NCI-H510A (cell line): ENCODE measurements at places on chromosomes 2 and 18.
A peak's percentile ranks its signal among the peaks of the same experiment; 100 is the strongest.

DNA sequence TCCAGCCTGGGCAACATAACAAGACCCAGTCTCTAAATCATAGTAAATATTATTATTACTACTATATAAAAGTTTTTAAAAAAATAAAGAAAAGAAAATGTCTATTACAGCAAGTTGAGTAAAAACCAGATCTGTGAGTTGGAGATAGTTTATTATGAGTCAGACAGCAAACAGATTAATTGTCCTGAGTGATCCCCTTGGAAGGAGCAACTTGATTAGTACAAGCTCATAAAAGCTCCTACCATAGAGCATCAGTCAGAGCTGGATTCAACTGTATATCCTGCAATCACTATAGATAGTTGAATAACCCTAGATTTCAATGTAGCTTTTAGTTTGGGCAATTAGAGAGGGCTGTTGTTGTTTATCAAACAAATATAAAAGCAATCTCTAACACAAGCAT lies 84.1 kb downstream of the TRABD2A start:
- DNase-seq = no peak

GRCh38 chr18:61963705-61964104 lies 70.9 kb upstream of the RNF152 start:
- DNase-seq = no peak

GRCh38 chr2:96402591-96402990 lies 67.0 kb downstream of the NCAPH start:
- no peak for DNase-seq

- DNase-seq = no peak
Observed at GRCh38 chr18:74303936-74304335, 11.7 kb upstream of the C18orf63 start.

GRCh38 chr18:48955830-48956261 lies 5.1 kb upstream of the SMAD7 start:
- peak; percentile 22 for DNase-seq

- no peak for DNase-seq
Observed at GRCh38 chr2:205637320-205637602, 45.0 kb upstream of the NRP2 start.

- no peak for DNase-seq
Observed at GRCh38 chr2:175393851-175394250, 212.3 kb upstream of the ATP5MC3 start.

GRCh38 chr2:25991965-25992364 lies 9.7 kb upstream of the KIF3C start:
- DNase-seq = no peak

DNA sequence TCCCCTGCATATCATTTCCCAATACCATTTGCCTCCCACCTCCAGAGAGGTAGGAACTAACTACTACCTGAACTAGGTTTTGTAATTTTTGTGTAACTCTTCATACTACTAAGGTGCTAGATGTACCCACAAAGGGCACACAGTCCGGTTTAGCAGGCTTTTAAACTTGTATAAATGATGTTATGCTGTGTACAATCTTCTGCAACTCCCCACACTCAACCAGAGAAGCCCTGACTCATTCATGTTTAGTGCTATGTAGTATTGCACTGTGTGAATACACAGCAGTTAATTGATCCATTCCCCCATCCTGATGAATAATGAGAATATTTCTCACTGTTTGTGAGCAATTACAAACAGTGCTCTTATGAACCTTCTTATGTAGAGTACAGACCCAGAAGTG lies 285.6 kb downstream of the SMAD2 start:
- no peak for DNase-seq

DNA sequence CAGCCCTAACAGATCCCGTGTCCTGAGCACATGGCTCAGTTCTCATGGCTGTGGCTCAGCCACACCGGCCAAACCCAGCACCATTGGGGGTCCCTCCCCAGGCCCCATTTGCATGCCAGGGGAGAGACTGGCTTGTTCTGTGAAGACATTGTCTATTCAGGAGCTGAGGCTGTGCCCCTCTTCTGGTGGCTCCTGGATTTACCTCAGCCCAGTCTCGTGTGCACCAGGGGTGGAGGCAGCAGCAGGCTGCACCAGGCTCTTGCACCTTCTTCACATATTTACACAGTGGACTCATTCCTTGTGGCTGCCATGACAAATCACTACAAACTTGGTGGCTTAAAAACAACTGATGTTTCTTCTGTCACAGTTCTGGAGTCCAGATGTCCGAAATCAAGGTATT lies 92.4 kb upstream of the ITGA6 start:
- no peak for DNase-seq

DNA sequence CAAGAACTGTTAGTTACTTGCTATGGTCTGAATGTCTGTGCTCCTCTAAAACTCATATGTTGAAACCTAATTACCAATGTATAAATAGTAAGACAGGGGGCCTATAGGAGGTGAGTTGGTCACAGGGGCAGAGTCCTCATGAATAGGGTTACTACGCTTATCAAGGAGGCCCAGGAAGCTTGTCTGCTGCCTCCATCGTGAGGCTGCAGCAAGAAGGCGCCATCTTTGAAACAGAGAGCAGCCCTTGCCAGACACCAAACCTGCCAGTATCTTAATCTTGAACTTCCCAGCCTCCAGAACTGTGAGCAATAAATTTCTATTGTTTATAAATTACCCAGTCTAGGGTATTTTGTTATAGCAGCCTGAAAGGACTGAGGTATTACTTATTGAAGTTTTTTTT lies 79.1 kb downstream of the TGIF1 start:
- DNase-seq = no peak

DNA sequence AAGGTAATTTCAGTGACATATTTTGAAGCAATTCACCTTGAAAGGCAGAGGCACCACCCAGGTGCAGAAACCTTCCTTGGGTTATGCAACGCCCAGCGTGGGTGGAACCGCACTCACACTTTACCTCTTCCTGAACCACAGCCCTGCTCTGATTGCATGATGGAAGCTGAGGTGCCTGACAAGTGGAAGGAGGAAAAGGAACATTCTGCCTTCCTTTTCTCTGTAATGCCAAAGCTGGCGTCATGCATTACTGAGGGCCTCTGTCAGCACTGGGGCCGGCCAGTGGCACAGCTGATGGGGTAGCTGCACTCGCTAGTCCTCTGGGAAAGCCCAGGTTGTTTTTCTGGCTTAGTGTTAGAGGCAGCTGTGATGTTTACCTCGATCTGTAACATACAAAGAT lies 266.5 kb downstream of the NEDD4L start:
- peak; percentile 47 for DNase-seq

GRCh38 chr18:41681138-41681880 lies 273.7 kb upstream of the PIK3C3 start:
- no peak for DNase-seq

DNA sequence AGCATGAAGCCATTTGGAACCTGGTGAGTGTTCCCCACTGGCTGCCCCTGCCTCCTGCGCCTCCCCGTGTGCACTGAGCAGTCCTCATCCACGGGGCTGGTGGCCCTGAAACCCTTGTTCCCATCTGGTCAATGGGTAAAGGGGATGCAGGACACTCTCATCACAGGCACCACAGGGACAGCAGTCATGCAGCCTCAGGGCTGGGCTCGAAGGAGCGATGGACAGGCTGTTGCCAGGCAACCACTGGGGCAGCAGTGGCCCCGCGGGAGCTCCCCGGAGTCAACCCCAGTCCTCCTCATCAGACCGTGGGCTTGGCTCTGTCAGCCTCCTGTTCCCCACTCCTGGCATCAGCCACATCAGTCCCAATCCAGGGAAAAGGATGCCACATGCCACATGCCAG lies 509.5 kb downstream of the EIPR1 start:
- DNase-seq = no peak

GRCh38 chr2:238886453-238887094 lies 38.7 kb downstream of the TWIST2 start:
- no peak for DNase-seq

GRCh38 chr2:105836840-105837692 lies 92.4 kb downstream of the NCK2 start:
- DNase-seq = no peak

GRCh38 chr2:116917196-116917595 lies 897.3 kb upstream of the DDX18 start:
- DNase-seq = no peak

DNA sequence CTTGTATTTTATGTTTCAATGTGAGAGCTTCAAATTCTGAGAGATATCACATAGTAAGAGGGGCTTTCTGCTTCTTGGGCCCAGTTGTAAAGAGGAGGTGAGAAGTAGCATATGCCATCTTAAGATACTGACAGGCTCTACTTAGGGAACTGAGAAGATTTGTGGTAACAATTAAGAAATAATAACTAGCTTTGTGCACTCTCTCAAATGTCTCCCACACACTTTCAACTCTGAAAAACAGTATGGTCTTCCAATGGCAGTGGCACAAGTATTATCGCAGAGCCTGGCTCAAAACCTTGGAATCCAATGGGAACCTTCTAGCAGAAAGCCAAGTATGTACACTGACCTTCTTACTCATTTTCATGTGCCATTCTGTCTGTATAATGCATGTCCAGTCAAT lies 80.3 kb upstream of the FAM237A start:
- no peak for DNase-seq

DNA sequence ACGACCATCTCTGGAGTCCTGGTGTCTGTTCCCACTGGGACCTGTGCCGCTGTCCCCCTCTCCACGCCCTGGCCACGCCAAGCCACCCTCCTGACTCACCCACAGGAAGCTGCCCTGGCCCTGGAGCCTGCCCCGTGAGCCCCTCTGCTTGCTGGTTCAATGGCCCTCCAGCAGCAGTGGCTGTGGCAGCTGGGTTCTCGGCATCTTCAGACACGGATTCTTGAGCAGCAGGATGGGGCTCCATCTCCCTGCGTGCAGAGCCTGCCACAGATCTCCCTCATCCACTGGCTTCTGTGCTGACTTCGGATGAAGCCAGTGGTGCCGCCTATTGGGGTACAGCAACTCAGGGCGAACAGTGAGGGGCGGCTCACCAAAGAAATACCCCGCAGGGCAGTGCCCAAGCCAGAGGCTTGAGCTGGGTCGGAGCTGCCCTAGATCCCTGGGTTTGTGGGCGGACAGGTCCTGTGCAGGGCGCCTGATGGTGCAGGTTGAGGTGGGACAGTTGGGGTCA lies 14.0 kb downstream of the CAPN10 start:
- no peak for DNase-seq

DNA sequence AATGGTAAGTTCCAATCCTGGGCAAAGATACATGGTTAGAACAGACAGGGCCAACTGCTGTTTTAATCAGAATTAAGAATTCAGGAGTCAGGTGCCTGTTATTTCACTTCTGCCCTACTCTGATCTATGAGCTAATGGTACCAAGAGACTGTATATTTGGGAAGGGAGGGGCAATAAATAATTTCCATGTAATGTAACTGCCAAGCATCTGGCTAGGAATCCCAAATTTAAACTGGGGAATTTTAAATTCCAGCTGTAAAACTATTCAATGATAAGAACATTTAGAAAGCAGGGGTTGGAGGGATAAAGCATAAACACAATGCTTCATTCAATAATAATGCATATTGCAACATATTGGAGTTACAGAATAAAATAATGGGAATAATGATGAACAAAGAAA lies 49.7 kb downstream of the SCN7A start:
- no peak for DNase-seq

DNA sequence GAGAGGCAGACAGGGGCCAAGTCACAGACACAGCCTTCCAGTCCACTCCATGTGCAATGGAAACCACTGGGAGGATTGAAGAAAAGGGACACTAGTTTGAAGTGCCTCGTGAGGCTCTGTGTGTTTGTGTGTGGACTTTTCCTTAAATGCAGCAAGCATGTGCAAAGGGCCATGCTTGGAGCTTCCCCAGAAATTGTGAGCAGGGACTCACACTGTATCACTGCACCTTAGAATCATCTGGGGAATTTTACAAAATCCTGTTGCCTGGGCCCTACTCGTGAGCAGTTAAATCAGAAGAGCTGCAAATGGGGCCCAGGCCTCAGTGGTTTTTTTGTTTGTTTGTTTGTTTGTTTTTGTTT lies 137.8 kb downstream of the TRIM43 start:
- no peak for DNase-seq

- DNase-seq = no peak
Observed at GRCh38 chr2:110216803-110217202, 4.5 kb upstream of the MTLN start.

DNA sequence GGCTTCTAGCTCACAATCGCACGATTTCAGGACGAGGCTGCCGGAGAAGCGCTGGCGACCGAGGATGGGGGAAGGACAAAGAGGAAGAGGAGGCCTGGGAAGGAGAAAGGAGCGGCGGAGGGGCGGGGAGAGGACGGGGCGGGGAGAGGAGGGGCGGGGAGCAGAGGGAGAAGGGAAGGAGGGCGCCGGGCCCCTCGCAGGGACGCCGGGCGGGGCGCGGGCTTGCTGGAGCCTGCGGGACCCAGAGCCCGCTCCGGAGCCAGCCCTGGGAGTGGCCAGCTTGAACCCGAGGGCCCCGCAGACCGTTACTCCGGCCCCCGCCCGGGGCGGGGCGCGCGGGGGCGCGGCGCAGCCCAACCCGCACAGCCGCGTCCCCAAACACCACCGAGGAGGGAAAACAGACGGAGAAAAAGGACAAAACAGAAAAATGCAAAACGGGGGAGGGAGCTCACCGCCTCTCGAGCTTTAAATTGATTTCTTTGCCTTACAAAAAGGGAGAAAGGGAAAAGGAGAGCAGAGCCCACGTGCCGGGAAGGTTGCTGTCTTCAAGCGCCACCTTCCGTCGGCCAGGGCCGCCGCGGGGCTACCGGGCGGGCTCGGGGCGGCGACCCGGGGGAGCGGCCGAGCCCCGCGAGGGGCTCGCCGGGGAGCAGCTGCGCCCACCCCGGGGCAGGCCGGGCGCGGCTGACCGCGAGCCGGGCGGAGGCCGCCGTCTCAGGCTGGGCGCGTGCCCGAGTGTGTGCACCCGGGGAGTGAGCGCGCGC lies 781 bp upstream of the SOX11 start:
- DNase-seq = peak; percentile 80

DNA sequence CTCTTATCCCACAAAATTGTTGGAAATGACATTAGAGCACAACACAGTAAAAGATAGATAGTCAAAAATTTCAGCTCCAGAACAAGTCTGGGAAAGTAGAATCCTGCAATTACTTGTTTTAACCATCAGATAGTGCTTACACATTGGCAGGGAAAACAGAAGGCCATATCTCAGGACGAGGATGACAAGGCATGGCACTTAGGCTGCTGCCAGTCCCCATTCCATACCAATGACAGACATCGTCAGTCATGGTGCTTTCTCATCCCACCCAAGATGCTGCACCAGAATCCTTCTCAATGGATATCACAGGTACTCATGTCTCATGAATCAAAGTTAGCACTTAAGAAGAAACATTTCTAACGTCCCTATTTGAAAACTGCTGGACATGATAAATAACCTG lies 187.3 kb downstream of the NCKAP5 start:
- DNase-seq = no peak

DNA sequence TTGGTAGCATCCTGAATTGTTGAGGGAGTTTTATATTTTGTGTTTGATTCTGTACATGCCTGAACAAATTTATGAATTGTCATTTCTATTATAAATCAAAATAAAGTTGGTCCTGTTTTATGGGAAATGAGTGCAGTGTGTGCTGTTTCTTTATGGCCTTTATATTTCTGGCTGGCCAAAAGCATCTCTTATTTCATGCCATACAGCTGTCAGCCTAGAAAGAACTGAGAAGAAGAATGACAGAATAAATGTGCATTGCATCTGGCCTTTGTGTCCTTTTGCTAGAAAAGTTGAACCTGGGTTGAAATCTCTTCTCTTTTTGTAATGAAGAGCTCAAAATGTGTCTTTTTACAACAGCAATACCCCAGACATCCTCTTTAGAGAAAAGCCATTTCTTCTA lies 474.7 kb upstream of the LRATD1 start:
- no peak for DNase-seq

- DNase-seq = no peak
Observed at GRCh38 chr2:10220902-10221391, 81.8 kb upstream of the HPCAL1 start.

- peak; percentile 97 for DNase-seq
Observed at GRCh38 chr2:238290091-238290509, 1.7 kb upstream of the PER2 start.
